MG63 (cell line): ENCODE measurements at places on chromosomes 5 and 9. TPM values are rescaled to one million over a fixed set of nuclear protein-coding genes. Genes with fewer than 3 reads are reported as not detected.

Gene NKD2
- 3.4 and 5.7 TPM in 2 replicates for total RNA-seq

DNA sequence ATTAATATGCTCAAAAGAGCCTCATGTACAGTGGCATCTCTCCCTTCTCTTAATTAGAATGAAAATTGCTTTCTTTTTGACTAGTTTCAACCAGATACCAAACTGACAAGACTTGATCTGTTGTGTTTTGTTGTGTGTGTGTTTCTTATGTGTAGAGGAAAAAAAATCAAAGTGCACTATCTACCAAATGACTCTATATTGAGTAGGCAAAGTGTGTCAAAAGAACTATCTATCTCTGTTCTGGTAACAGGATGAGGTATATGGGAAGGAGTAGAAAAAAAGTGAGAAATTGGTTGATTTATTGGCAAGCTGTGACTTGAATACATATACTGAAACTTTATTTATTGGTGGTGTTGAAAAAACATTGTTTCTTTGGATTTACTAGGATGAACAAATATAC, 190.0 kb downstream of the SLF1 start:
- no peak for DNase-seq

- DNase-seq = no peak
Observed at GRCh38 chr9:27771803-27772545, 198.7 kb upstream of the C9orf72 start.

Gene ADAMTS19
- total RNA-seq = 0.20 and 1.7 TPM in 2 replicates

GRCh38 chr5:17405976-17406375, 92.1 kb upstream of the TAF11L2 start:
- no peak for DNase-seq

Gene CDC20B
- total RNA-seq = not detected in 2 replicates

GRCh38 chr5:176789873-176790615, 20.3 kb upstream of the UNC5A start:
- DNase-seq = no peak

Gene ELP1
- total RNA-seq = 34.6 and 49.3 TPM in 2 replicates

- DNase-seq = no peak
Observed at GRCh38 chr5:31415009-31415923, 116.6 kb downstream of the DROSHA start.

Gene ADAMTS12
- total RNA-seq = 8.1 and 11.8 TPM in 2 replicates

Gene CCNI2
- total RNA-seq = 0.27 TPM in 1 of 2 replicates, not detected in the other

DNA sequence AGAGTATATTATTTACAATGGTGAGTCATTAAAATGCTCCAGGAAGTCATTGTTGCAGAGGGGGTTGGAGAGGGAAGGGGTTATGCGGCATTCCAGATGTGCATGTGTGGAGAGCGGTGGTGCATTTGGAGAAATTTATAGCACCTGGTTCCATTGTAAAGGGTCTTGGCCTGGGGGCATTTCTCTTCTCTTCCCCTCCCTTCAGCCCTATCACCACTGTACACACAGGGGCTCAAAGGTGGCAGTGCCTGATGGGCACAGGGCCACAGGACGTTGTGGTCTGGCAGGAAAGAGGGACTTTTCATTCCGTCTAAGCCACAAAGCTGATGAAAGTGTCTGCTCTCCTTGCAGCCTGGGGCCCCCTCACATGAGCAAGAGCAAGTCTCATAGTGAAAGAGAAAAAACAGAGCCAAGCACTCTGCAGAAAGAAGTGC, 442.4 kb upstream of the ZNF462 start:
- DNase-seq = peak; percentile 67

- peak; percentile 7 for DNase-seq
Observed at GRCh38 chr9:127307802-127308201, 43.2 kb downstream of the GARNL3 start.

GRCh38 chr9:91813176-91813795, 136.7 kb downstream of the ROR2 start:
- no peak for DNase-seq

- no peak for DNase-seq
Observed at GRCh38 chr5:175520321-175520720, 42.0 kb downstream of the SFXN1 start.

- no peak for DNase-seq
Observed at GRCh38 chr5:88685591-88686541, 197.1 kb downstream of the MEF2C start.

Gene PKD2L2
- not detected in 2 replicates for total RNA-seq

GRCh38 chr9:18855656-18856055, 177.4 kb downstream of the SAXO1 start:
- DNase-seq = peak; percentile 46

GRCh38 chr9:120920806-120921178, 5.8 kb downstream of the TRAF1 start:
- no peak for DNase-seq

Gene CCDC69
- total RNA-seq = 0.27 and 0.40 TPM in 2 replicates

GRCh38 chr5:138909734-138910133, 34.6 kb upstream of the LRRTM2 start:
- no peak for DNase-seq

DNA sequence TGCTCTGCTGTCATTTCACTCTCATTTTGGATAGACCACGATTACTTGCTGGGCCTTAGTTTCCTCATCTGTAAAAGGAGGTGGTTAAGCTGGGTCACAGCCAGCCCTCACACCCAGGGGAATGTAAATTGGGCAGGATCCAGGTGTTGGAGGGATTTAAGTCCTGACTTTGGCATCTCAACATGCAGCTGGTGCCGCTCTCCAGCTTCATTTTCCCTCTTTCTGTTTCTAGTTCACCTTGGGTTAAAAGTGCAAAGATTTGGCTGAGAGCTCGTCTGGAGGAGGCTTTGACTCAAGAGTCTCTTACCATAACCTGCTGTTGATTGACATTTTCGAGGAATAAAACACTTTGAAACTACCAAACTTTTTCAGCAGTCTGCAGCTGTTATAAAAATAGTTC, 144.3 kb upstream of the DHFR start:
- DNase-seq = no peak

- no peak for DNase-seq
Observed at GRCh38 chr9:37424686-37425297, 2.3 kb downstream of the GRHPR start.

DNA sequence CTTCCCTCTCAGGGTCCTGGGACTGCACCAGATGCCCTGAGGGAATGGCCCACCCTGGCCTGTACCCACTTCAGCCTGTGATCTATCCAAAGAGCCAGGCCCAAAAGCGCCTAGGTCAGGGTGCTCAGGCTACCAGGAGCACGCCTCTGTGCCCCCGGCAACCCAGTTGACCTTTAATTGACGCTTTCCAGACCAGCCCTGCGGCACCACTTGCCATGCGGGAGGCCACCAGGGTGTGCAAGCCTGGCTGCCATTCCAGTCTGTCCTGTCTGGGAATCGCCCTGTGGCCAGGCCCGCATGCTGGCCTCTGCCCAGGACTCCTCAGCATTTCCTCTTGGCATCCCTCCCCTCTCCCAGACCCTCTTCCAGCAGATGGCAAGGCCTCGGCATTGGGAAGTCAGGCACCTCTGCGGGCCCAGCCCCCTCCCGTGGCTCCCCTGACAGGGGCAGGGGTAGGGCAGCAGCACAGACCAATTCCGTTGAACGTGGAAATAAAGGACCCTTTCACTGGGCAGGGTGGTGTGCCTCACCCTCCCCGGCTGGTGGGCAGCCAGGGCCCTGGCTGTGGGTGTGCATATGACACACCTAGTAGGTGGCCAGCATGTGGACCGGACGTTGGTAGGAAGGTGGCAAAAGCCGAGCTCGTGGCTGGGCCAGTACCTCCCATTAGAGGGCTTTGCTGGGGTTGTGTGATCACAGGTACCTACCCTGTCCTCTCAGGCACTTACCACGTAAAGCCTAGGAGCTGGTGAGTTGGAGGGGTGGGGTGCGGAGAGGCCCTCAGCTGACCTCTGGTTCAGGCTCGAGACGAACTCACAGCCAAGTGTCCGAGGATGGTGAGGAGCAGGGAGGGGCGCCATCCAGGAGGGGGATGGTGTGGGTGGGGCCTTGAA, 3.5 kb upstream of the AIF1L start:
- no peak for DNase-seq

DNA sequence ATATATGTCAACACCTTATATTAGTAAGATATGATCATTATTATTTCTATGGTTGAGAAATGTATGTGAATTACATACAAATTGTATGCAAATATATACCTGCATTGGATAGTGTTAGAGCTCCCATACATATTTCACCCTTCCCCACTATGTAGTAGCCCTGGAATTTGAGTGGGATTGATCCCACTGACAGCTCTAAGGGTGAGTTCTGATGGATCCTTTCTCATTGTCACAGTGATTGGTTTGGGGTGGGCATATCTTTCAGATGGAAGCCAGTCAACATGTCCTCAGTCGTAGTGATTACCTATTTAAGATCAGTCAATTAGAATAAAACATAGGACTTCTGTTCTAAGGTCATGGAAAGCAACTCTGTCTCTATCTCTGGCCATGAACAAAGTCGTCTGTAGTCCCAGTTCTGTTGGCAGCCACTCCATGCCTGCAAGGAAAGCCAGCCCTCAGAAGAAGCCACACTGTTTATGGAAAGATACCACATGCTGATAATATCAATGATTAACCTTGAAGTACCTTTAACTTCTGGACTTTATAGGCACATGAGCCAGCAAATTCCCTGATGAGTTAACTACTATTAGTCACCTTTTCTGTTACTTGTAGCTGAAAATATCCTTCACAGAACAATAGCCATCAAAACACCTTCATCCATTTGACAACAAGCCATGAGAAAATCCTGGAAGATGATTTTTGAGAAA, 5.1 kb upstream of the CCDC192 start:
- peak; percentile 57 for DNase-seq

- DNase-seq = no peak
Observed at GRCh38 chr9:80049096-80049782, 477.5 kb downstream of the TLE4 start.

DNA sequence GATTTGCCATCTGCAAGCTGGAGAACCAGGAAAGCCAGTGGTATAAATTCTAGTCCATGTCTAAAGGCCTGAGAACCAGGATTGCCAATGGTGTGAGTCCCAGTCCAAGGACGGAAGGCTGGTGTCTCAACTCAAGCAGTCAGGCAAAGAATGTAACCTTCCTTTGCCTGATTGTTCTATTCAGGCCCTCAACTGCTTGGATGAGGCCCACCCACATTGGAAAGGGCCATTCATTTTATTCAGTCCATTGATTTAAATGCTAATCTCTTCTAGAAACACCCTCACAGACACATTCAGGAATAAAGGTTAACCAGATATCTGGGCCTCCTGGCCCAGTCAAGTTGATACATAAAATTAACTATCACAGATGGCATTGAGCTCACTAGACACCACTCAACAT, 427.8 kb downstream of the ZNF608 start:
- DNase-seq = no peak

- DNase-seq = no peak
Observed at GRCh38 chr9:19614294-19614693, 174.5 kb downstream of the SLC24A2 start.

DNA sequence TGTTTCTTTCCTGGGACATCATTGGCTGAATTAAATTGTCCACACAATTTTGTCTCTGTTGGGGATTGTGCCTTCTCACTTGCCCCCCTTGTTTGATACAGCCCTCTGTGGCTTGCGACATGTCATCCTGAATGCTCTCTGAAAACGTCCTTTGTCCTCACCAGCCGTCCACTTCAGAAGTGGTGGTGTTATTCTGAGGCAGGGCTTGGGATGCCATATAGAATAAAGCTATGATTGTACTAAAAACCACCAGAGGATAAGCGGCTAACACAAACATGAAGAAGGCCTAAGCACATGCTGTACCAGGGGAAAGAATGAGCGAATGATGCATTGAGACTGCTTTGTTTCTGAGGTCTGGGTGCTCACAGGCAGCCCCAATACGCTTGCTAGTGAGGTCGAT, 3.5 kb upstream of the SNX30 start:
- DNase-seq = no peak

GRCh38 chr5:36730537-36731216, 124.3 kb downstream of the SLC1A3 start:
- no peak for DNase-seq
